ENCODE measurements at places on chromosomes 2 and 18.
A peak's percentile ranks its signal among the peaks of the same experiment; 100 is the strongest.

DNA sequence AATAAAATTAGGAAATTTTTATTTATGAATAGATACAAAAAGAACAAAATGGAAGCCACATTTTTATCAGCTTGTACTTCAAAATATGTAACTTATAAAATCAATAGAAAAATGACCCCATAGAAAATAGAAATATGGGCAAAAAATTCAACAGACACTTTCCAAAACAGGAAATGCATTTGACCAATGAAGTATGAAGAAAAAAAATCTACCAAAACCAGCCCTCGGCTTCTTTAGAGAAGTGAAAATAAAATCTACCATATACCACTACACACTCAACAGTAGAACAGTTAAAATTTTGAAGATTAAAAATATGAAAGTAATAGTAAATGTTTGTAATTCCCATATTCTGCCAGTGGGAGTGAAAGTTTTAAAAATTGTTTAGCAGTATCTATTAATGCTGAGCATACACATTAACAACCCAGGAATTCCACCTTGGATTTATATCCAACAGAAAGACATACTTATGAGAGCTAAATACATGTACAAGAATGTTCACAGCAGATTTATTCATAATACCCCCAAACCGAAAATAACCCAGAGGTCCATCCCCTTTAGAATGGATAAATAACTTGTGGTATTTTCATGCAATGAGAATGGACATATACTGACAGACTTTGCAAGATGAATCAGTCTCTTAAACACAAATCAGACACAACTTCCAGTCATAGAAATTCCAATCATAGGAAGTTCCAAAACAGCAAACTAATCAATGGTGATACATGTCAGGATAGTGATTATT lies 318.0 kb downstream of the FIGN start:
- DNase-seq, result no peak

DNA sequence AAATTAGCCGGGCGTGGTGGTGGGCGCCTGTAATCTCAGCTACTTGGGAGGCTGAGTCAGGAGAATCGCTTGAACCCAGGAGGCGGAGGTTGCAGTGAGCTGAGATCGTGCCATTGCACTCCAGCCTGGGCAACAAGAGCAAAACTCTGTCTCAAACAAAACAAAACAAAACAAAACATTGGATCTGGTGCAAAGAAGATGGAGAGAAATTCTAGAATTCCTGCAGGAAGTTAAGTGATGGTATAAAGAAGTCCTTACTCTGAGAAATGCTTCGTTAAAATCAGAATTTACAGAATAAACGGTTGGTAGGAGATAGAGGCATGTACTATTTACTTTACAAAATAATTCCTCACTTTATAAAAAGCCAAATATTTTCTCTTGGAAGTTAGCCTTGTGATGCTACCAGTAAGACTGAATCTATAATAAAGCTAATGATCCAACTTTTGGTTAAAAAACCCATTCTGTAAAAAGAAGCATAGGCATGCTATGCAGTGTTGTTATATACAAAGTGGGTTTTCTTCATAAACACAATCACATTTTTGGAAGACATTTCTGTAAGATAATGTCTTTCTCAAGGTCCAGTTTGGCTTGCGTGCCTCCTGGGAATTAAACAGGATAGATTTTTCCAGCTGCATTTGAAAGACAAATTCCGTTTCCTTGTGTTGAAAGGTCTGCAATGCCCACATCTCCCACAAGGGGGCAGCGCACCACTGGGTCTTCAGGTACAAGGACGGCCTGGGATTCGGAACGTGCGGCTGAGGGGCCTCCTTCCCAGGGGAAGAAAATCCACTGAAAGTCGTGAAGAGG lies 35.6 kb upstream of the PNO1 start:
- DNase-seq, result peak; percentile 29

DNA sequence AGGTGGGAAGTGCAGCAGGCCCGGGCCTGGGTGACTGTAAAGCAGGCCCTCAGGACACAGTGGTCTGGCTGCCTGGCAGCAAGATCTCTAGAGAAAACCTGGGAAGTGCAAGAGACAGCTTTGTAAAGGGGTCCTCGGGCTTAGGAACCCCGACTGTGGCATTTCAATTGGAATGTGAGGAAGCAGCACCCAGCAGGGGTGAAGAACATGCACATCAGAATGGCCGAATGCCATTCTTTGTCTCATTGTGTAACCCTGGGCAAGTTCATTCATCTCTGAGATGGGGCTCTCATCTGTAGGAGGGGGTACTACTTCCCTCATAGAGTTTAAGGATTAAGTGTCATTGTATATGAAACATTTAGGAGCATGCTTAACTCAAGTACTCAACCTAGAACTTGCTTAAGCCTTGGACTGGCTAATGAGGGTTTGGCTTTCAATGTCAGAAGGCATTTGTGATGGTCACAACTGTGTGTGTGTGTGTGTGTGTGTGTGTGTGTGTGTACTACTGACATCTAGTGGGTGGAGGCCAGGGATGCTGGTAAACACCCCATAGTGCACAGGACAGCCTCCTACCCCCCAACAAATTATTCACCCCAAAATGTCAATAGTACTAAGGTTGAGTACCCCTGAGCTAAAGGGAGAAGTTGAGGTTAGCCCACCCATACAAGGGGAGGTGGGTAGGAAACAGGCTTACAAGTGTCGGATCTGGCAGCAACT lies 29.3 kb downstream of the MEX3C start:
- DNase-seq, result no peak

DNA sequence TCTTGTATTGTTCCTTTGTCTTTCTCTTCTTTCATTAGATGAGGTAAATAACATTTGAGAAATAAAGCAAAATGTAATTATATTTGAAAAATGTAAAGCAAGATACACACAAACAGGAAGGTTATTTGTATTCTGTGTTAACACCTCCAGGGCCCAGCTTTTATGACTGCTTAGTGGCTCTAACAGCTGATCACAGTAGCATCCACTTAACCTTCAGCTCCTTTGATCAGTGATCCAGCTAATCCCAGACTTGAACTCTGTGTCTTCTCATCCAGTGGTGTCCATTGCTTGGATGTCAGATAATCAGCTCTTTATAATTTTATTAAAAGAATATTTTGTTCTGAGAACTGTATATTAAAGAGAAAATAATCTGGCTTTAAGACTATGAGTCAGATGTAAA lies 44.5 kb downstream of the PSMD14 start:
- no peak for DNase-seq

DNA sequence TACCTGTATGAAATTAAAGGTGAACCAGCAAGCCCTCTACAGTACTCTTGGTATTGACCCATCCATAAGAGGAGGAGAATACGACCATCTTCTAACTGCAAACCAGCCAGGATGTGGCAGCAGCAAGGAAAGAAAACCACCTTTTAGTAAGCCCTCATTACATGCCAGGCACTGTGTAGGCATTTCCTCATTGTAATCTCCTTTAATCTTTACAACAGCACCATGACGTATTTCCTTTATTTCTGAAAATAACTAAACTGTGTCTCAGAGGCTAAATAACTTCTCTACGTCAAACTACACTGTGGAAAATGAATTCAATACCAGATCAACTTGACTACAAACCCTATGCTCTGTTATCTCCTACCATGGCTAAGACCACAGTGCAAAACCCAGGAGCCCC lies 18.2 kb downstream of the WDR35 start:
- DNase-seq, result no peak

GRCh38 chr18:57030417-57030816 lies 116.5 kb upstream of the BOD1L2 start:
- no peak for DNase-seq

DNA sequence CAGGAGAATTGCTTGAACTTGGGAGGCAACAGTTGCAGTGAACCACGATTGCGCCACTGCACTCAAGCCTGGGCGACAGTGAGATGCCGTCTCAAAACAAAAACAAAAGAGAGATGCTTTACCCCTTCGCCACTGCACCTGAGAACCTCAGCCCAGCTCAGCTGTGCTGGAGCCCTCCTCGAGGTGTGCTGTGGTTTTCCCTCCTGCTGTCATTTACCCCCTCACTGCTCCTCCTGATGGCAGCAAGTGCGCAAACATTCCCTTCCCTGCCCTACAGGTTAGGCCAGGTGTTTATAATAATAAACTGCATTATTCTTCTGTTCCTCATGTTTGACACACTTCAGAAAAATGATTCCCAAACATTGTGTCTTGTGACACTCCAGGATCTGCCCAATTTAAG lies 8.4 kb downstream of the FBXO36 start:
- DNase-seq, result no peak

DNA sequence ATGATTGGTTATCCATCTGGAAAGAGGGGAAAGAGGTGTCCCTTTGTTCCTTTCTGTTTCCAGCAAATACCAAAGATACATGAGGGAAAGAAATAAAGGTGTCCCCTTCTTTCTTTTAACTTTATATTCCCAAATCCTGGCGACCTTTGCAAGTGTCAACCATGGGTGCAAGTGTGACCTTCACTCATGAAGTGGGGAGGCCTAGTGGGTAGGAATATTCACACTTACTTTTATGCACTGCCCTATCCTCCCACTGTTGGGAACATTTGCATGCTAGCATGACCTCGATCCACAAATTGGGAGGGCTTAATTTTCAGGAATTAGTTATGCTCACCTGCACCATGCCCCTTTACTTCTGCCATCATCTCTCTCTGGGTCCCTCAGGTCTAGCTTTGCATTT lies 70.2 kb upstream of the ZNF804A start:
- no peak for DNase-seq

- DNase-seq, result no peak
Observed at GRCh38 chr18:12911025-12911928, 27.2 kb upstream of the PTPN2 start.

- no peak for DNase-seq
Observed at GRCh38 chr2:176583607-176584006, 314.4 kb downstream of the MTX2 start.

GRCh38 chr18:41721103-41721790 lies 233.8 kb upstream of the PIK3C3 start:
- DNase-seq, result no peak

GRCh38 chr2:143802871-143803650 lies 673.8 kb downstream of the ARHGAP15 start:
- no peak for DNase-seq

GRCh38 chr2:8529706-8530277 lies 152.1 kb upstream of the ID2 start:
- DNase-seq, result no peak

DNA sequence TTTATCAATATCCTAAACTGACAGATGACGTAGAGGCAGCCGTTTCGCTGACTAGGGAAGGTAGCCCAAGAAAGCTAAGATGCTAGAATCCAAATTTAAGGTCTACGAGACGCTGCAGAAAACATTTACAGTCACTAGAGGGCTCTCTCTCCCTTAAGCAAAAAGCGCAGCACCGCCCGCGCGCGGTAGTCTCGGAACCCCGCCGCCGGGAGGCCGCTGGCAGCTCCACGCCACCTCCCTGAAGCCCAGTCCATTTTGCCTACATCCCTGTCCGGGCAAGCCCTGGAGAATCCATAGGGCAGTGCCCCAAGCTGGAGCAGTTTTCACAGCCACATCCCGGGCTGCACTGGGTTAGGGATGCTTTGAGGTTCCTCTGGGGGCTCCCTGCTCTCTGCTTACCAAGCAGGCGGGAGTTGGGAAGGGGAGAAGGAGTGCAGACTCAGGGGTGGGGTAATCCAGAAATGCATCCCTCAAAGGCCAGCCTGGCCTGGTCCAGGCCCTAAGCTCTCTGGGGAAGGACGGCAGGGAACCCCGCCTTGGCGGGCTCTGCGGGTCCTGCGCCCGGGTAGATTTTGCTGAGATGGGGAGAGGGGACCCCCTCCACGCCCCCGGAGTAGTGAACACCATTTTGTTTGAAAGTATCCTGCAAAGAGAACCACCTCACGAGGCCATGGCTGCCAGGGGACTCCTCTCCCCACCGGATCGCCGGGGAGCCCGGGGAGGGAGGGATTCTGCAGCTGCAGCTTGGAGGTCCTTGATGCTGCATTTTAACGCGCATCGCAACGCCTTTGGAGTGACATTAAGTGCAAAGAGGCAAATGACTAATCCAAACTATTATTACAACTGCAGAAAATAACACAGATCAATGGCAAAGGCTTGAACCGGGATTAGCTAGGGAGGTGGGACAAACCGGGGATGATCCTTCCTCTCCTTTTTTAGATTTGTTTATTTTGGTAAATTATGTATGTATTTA lies 1.3 kb upstream of the DPYSL5 start:
- DNase-seq, result peak; percentile 86

- no peak for DNase-seq
Observed at GRCh38 chr2:108587621-108588020, 53.4 kb downstream of the LIMS1 start.

DNA sequence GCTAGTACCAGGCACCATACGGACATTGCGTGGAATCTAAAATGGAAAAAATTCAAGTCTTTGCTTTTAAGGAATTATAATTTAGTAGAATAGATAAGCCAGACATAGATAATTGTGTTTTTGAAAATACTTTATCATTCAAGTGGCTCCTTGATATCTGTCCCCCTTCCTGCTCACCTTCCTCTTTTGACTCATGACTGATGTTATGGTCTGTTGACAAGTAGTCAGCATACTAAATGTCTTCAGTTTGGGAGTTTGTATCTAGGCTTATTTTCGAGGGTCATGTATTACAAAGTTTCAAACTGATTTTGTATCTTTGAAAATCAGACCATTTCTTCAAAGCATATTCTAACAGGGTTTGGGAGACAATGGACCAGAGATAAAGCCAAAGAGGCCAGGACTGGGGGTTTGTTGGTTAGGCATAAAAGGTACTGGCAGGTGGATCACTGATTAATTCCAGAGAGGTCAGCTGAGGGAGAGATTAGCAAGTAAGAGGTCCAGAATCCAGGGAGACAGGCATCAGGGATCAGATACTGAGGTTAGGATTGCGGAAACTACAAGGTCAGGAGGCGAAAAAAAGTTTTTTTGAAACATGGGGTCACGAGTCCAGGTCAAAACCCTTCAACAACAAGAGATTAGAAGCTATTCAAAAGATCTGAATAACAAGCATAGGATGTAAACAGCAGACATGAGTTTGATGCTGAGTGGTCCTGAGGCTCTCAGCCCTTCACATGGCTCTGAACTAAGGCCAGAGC lies 31.5 kb upstream of the KLHL14 start:
- DNase-seq, result no peak

GRCh38 chr2:163264341-163264740 lies 425.8 kb upstream of the KCNH7 start:
- no peak for DNase-seq

DNA sequence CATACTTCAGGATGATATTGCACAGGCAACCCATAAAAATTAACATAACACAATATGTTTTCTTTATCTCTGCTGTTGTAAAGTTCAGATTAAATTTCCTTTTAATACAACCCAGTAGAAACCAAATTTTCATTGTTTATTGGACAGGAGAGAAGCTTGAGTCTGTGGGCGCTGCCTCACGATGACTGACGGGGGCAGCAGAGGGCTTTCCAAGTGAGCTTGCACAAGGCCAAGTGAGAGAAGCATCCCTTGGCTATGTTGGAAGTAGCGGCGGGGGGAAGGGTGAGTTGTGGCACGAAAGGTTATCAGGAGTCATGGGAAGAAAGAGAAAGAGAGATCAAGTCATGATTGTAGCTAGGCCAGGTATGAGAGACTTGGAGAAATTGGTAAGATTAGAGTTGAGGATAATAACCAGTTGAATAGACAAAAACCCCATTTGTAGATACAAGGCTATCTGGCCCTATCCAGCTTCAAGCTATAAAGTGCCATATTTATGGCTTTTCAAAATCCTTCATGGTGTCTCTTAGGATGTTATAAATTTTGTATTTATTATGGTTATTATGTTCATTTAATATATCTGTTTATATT lies 413.7 kb upstream of the FAM98A start:
- DNase-seq, result no peak

GRCh38 chr2:233354971-233355574 lies 779 bp downstream of the DGKD start:
- DNase-seq, result peak; percentile 8

- no peak for DNase-seq
Observed at GRCh38 chr2:18788592-18788991, 199.2 kb upstream of the NT5C1B start.

GRCh38 chr2:231611273-231612108 lies 18.8 kb downstream of the TEX44 start:
- no peak for DNase-seq

GRCh38 chr2:112020561-112020960 lies 34.5 kb upstream of the TMEM87B start:
- DNase-seq, result no peak

All from NCI-H748 treated with DMSO at 0.1 percent for 48 hours (cell line).